ENCODE measurements at places on chromosomes 1 and 21.

DNA sequence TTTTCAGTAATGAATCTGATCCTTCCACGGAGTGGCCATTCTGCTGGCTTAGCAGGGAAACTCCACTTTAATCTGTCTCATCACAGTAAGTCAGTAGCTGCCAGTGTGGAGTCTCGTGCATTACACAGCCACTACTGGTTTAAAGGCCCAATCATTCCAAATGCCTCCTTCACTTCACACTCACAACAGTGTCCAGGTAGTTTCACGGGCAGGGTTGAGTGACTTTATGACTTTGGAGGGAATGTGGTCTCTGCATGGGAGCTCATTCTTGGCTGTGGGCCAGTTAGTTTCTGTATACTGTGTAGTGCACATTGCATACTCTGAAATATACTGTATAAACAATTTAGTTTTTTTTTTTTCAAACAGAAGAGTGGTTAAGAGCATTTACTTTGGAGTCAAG lies 34.6 kb upstream of the C1orf87 start:
- no peak for DNase-seq

DNA sequence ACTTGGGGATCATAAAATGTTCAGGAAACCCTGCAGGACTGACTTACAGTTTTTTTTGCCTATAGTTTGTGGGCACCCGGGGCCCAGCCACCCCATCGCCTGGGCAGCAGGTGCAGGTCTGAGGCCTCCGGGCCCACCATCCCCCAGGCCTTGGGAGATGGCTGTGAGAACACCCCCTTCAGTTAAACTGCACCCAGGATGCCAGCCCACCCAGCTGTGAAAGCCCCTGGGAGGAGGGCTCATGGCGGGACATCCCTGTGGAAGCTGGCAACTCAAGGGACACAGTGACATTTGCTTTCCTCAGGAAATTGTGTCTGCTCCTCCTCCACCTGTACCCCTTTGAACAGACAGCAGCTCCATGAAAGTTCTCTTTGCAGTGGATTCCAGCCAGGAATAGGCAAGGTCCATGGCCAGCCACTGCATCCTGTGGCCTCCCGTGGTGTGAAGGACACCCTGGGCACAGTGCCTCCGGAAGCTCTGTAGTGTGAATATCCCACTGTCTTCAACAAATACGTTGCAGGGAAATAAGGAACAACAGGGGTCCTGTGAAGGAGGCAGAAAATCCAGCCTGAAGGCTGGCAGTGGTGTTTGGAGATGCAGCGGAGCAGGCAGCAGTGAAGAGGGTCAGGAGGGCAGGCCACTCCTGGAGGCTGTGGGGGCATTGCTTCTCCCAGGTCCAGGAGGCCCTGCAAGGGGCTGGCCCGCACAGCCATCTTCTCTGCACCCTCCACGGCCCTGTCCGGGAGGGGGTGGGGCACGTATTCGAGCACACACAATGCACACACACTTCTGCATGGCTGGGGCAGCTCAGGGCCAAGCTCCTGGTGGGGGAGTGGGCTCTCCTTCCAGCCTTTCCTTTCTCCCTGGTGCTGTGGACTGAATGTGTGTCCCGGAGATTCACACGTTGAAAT lies 2.1 kb upstream of the OBSCN start:
- no peak for DNase-seq

DNA sequence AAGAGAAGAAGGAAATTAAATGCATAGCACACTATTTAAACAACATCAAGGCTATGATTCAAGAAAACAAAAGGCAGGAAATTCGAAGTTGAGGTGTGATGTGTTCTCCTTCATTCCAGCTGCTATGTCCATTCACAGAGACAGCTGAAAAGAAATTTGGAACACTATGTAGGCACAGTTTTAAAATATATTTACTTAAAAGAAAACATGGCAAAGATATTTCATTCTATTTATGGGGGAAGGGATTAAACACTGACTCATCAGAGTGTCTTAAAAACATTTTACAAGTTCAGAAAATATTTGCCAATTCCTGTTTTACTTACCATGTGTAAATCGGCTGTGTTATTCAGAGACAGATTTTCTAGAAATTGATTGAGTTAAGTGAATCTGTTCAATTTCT lies 39.4 kb upstream of the NGF start:
- DNase-seq = no peak

GRCh38 chr1:201404055-201404454 lies 4.9 kb upstream of the LAD1 start:
- DNase-seq = no peak

DNA sequence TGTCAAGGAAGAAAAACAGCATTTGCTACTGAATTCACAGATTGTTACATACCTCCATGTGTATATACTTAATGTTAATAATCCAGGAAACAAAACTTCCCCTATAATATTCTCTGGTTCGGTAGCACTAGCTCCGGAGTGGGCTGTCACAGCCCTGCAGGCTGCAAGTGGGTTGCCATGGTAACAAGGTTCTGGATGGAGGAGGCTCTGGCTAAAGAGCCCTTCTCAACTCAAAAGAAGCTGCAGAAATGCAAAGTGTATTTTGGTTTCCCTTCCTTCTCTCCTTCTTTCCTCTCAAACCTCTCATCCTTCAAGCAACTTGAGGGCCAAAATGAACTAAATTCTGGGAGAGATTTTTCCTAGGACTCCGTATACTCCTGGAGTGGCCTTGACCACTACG lies 45.2 kb downstream of the ASTN1 start:
- no peak for DNase-seq

DNA sequence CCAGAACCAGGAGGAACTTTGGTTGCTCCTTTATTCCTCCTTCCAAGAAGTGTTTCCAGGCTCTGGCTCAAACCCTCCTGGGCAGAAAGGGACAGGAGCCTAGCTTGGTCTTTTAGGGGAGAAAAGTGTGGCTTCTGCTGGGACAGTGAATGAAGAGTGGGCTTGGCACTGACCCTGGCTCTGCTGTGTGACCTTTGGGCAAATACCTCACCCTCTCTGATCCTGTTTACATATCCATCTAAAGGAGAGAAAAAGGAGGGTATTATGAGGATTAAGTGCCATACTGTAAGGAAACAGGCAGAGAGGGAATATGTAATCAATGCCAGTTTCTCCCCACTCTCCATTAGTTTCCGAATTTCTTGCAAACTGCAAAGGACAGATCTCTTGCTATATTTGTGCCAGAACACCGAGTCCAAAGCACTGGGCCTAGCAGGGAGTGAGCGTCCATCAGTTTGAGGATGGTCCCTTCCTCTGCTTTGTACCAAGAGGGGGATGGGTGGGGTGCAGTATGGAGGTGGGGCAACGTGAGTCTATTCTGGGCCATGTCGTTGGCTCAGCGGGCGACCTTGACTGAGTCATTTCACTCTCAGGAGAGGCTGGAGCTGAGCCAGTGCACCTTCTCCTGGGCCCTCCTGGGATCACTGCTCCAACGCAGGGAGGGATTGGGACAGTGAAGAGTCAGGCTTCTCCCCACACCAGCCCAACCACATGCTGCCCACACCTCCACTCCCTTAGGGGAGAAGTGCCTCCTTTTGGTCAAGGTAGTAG lies 38.4 kb downstream of the IGSF21 start:
- DNase-seq = no peak

DNA sequence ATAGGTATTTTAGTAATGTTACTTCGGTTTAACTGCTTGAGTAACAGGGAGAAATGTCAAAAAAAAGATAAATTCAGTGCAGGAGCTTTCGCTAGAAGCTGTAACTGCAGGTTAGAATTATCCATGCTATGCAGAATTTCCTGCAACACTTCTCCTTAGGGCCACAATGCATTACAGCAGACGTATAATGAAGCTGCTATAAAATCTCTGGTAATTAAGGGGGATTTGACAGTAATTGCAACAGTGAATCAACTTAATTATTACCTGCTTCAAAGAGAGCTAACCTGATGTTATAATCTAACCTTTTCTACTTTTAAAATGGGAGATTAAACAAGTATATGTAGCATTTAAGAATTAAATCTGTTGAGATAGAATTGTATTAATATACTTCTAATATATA lies 92.6 kb downstream of the ATG4C start:
- no peak for DNase-seq

DNA sequence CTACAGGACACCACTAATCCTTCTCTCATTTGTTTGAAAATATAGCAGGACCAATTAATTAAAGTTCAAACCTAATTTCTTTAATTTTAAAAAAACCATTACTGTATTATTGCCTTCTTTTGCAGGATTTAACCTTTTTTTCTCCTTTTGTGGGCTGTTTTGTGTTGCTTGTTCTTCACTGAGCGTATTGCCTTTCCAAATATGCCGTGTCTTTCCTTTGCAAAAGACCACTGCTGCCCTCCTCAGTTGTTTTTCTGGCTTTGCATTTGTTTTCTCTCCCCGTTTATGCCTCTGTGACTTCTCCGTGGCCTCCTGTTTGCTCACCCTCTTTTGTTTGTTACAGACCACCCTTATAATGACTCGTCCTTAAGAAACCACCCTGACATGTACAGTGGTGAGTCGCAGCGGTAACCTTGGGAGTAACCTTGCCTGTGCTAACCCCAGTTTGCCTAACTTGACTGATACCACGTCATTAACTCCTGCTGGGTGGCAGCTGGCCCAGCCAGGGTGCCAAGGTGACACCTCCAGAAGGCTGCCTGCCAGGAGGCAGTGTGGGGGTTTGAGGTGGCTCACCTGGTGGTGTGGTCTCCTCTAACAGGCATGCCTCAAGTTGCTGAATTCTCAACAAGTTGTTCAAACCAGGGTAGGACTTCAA lies 81.1 kb upstream of the CNTN2 start:
- no peak for DNase-seq

DNA sequence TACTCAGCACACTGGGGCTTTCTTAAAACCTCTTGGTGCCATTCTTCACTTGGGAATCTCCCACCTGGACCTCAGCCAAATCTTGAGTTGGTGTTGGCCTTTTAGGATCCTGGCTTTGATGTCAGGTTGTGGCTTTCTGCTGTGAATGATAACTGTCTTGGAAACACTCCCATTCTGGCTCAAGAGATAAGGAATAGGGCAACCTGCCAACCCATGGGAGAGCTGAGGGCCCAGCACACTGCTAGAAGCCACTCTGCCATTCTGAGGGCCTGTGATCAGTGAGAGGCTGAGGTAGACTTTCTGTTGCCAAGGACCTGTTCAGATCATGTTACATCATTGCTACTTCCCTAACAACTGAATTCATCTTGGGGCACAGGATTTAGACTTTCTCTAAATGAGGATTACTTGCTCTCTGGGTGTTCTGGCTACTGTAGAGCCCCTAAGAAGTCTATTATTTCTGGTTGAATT lies 45.8 kb downstream of the TTC39A start:
- DNase-seq = no peak

- DNase-seq = no peak
Measured at GRCh38 chr1:204384636-204385352, 25.1 kb upstream of the PLEKHA6 start.

DNA sequence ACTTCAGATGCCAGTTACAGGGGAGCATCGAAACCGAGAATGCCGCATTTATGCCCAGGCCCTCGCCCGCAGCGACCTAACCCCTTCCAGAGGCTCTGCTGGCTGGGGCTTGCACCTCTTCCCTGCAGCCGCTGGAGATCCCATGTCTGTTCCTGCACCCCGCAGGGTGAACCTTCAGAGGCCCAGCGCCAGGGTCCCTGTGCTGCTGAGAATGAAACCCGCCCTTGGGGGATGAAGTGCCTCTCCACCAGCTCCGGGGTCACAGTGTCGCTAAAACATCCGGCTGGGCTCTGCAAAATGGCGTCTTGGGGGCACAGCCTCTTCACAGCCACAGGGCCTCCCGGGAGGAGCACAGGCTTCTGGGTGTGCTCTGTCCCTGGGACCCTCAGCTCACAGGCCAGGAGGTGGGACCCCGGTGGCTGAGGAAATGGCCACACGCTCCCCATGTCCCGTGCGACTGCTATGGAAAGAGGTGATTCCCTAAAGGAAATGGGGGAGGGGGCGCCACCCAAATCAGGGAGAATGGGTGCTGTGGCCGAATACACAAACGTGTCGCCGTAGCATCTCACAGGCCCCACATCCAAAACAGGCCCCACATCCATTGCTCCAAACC lies 39.9 kb upstream of the TSPEAR start:
- DNase-seq = no peak

GRCh38 chr1:157147037-157147436 lies 8.8 kb upstream of the ETV3 start:
- no peak for DNase-seq

GRCh38 chr1:228059634-228060457 lies 22.7 kb upstream of the ARF1 start:
- peak; percentile 76 for DNase-seq

GRCh38 chr1:101748077-101748476 lies 248.6 kb downstream of the OLFM3 start:
- DNase-seq = no peak

- DNase-seq = no peak
Measured at GRCh38 chr1:12745126-12745991, 641 bp upstream of the CFAP107 start.

DNA sequence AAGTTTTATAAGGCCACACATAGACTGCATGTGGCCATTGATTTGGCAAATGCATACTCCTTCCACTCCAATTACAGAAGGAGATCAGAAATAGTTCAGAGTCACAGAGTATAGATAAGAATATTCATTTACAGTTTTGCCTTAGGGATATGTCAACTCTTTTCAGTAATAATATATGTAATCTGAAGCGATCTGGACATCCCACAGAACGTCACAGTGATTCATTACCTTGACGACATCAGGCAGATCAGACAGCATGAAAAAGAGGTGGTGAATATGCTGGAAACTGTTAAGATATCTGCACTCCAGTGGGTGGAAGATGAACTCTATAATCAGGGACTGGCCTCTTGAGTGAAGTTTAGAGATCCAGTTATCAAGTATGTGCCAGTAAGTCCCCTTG lies 240.4 kb downstream of the DPYD start:
- DNase-seq = no peak

DNA sequence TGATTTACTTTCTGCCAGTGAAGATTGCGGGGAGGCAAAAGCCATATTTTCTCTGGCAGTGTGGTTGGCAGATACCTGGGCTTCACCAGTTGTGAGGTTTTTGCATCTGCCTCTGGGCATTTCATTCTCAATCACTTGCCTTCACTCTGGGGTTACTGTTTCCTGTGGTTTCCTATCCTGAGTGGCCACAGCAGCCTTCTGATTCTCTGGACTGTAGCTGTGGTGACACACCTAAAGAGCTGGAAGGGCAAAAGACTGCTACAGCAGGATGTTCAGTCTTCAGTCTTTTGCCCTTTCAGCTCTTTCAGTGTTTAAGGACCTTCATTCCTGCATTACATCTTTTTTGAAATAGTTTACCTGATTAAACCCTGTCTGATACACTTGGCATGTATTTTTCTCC lies 50.5 kb upstream of the GPR52 start:
- no peak for DNase-seq

GRCh38 chr1:172339842-172340241 lies 80.6 kb upstream of the C1orf105 start:
- DNase-seq = no peak

- no peak for DNase-seq
Measured at GRCh38 chr1:164746632-164747031, 187.6 kb downstream of the PBX1 start.

DNA sequence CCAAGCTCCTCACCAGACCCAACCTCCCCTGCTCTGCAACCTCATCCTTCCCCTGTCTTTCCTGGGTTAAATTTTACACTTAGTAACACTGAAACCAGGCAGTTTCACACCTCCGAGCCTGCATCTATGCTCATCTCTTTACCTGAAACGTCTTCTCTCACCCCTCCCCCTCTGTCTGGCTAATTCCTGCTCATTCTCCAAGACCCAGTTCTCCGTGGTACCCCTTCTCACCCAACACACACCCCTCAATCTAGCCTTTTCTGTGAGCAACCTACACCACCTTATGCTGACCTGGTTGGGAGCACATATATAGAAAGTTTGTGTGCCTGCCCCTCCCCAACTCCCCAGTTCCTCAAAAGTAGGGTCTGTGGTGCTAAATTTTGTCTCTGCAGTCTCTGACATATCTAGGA lies 3.7 kb upstream of the KIAA1614 start:
- DNase-seq = no peak
